IMR-90 (cell line): ENCODE measurements at places on chromosomes 3 and 15.

GRCh38 chr3:11711876-11712275 is 68.2 kb upstream of the VGLL4 start:
- DNase-seq = no peak

GRCh38 chr3:95459706-95460105 is 1354.7 kb upstream of the EPHA6 start:
- DNase-seq = no peak

GRCh38 chr15:58865425-58865880 is 68.0 kb downstream of the SLTM start:
- no peak for DNase-seq

GRCh38 chr15:65595960-65596359 is 15.0 kb downstream of the INTS14 start:
- DNase-seq = no peak

GRCh38 chr3:80535286-80535685 is 767.5 kb upstream of the ROBO1 start:
- DNase-seq = no peak

GRCh38 chr3:58242340-58242739 is 4.7 kb downstream of the ABHD6 start:
- DNase-seq = no peak

GRCh38 chr3:33260104-33260503 is 17.1 kb upstream of the FBXL2 start:
- DNase-seq = no peak

DNA sequence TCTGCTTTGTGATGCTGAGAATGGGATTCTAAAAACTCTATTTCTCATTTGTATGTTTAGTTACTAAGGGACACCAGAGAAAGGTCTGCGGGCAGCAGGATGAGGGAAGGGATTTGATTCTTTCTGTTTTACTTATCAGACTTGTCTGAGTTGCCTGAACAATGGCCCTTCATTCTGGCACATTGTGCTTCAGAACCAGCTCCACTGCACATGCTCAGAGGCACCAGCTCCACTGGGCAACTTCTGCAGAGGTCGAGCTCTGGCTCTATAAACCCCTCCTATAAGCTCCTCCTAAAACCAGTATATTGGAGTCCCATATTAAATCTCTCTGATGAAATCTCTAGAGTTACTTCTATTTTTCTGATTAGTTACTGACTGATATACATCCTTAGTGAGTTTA is 453.2 kb upstream of the CDIN1 start:
- DNase-seq = no peak

GRCh38 chr3:152331018-152331541 is 62.4 kb downstream of the MBNL1 start:
- DNase-seq = peak; percentile 93
